ENCODE measurements at places on chromosomes 12 and 14.

- no peak for DNase-seq
These were observed 16.9 kb downstream of the BDKRB1 start for GRCh38 chr14:96272777-96273473.

DNA sequence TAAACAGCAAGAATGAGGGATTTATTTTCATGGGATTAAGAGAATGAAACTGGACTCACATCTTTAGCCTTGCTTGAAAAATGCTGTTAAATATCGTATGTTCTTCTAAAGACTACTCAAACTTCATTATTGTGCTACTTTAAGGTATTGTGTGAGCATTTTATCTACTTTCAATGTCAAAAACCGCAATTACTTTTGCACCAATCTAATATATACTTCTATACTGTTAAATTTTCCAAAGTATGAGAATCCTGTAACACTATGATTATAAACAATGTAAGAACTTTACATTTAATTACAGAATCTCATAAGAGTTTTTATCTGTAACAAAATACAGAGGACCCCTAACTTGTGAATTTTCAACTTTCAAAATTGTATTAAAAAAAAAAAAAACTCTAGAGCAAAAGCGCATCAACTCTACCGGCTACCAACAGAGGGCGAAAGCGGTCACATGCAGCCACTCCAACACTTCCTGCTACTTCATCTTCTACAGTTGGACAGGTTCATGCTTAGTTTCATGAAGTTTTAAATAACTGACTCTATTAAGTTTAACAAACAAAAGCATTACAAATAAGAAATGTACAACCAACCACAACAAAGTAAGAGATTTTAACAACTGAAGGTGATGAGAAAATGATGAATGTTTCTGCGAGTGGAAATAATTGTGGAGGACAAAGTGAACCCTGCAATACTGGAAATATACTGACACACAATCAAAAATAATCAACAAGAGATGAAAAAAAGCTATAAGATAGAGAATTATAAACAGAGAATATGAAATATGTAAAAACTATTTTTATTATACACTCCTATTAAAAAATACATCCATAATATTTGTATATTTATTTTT is 210.9 kb downstream of the MED13L start:
- DNase-seq: peak; percentile 42

- no peak for DNase-seq
These were observed 93.0 kb downstream of the ACTN1 start for GRCh38 chr14:68886109-68886434.

- no peak for DNase-seq
These were observed 180.9 kb upstream of the VASH1 start for GRCh38 chr14:76580399-76580798.

DNA sequence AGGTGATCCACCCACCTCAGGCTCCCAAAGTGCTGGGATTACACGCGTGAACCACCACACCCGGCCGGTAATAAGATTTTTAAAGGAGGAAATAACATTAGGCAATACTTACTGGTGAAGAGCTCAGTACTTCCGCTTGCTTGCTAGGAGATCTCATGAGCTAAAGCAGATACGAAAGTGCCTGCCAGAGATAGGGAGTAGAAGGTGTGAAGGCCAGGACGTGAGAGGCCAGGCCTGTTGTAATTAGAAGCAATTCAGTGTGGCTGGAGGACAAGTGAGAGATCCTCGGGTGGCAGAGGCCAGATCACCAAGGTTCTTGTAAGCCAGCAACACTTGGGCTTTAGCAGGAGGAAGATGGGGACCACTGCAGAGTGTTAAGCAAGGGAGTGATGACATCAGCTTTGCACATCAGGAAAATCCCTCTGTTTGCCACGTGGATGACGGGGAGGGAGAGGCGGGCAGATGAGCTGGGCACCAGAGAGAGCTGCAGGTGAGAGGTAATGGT is 7.6 kb downstream of the TECPR2 start:
- no peak for DNase-seq

GRCh38 chr14:53062856-53063255 is 90.3 kb downstream of the DDHD1 start:
- no peak for DNase-seq

GRCh38 chr14:62736048-62737043 is 308.9 kb downstream of the KCNH5 start:
- no peak for DNase-seq

DNA sequence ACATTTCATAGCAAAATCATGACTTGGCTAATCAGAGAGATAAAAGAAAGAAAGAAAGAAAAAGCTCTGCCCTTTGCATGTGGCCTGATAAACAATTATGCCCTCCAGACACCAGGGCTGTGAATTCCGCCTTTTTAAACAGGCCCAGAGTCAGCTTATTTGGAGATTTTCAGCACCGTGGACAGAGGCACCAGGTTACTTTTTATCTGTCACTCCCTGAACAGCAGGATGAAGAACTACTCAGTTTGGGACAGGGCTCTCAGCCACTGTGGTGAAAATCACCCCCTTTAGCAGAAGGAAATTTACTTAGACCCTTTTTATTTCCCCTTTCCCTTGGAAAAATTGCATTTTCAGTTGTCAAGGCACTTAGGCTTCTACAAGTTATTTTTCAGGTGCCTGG is 359.9 kb downstream of the NRXN3 start:
- no peak for DNase-seq

DNA sequence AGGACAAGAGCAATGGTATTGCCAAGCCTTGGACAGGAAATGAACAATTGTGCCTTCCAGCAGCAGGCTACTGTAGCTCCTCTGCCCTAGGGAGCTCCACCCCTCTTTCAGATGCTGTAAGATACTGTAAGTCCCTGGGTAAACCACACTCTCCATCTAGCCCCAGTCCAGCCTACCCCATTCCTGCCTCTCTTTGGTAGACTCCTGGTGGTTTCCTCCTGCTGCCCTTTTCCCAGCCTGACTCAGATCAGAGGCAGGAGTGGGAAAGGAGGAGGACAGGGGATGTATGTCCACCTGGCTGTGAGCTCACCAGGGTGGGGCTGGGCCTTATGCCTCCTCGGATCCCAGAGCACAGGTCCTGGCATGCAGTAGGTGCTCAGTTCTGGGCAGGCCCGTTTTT is 174.6 kb downstream of the ESRRB start:
- DNase-seq: no peak

- no peak for DNase-seq
These were observed 233.6 kb downstream of the KTN1 start for GRCh38 chr14:55813630-55814029.

- DNase-seq: no peak
These were observed 140.0 kb downstream of the MON2 start for GRCh38 chr12:62606654-62607053.

- no peak for DNase-seq
These were observed 12.7 kb upstream of the TBX3 start for GRCh38 chr12:114696443-114697242.

GRCh38 chr12:39804898-39805297 is 185.3 kb upstream of the ABCD2 start:
- no peak for DNase-seq

GRCh38 chr12:51368640-51369517 is 22.3 kb downstream of the GALNT6 start:
- peak; percentile 71 for DNase-seq

DNA sequence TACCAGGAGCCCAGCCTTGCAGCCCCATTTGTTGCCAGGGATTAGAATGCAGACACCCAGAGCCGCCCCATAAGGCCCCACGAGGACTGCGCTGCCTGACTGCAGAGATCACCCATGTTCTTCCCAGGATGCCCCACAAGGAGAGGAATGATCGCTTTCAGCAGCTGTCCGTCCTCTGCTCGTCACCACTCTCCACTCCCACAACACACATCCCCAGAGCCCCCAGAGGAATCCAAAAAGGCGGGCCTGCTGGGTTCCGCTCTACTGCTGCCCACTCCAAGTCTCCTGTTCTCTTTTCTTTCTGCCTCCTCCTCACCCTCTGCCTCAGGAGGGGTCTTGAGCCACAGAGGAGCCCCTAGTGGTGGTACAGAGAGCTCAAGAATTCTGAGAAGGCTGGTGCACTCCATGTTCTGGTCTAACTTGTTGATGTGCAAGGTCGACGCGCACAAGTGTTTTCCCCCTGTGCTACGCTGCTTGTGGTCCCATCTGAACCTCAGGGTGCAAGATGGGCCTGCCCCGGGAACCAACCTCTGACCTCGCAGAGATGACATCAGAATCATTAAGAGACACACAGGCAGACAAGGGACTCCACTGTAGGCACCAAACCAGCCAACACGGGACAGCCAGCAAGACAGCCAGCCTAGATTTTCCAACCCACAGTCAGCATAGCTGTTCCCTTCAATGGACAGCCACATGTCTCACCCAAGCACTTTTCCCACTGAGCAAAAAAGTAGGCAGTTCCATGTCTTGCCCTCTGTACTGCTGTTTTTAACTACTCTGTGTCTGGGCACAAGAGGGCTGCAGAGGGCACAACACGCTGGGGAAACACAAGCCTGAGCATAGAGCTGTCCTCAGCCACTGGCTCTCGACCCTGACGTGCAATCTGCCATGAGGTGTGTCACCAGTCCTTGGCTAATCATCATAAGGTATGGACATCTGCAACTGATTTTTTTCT is 29.9 kb downstream of the PXN start:
- no peak for DNase-seq

DNA sequence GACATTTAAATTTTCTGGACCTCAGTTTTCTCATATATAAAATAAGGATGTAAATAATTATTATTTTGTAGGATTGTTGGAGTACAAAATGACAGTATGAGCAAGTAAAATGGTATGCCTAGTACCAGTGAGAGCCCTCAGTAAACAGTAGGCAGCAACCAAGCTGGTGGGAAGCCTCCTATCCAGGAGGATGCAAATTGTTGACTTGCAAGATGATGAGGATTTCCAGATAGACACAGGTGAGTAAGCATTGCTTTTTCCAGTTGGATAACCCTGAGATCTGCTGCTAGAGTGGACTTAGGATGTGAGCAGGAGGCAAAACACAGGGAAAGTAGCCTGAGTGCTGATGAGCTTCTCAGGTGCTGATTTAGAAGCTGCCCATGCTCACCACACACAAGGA is 28.2 kb upstream of the AMIGO2 start:
- DNase-seq: no peak

- no peak for DNase-seq
These were observed 240.3 kb downstream of the EMP1 start for GRCh38 chr12:13436696-13437391.

DNA sequence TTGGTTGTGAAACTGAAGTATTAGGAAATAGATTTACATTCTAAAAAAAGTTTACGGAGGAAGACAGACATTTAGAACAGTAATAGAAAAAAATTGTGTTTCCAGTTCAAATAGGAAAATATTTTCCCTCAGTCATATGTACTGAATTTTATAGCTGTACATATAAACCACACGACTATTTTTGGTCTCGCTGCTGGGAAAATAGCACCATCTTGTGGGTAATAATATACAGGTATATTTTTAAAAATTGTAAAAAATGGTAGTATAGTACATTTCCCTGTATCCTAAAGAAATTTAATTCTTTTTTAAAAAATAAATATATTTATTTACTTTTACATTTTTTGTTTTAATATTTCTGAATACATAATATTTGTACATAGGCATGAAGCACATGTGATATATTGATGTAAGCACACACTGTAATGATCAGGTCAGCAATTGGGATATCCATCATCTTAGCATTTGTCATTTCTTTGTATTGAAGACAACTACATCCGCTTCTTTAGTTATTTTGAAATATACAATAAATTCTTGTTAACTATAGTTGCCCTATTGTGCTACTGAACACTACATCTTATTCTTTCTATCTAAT is 168.6 kb downstream of the ALX1 start:
- no peak for DNase-seq

DNA sequence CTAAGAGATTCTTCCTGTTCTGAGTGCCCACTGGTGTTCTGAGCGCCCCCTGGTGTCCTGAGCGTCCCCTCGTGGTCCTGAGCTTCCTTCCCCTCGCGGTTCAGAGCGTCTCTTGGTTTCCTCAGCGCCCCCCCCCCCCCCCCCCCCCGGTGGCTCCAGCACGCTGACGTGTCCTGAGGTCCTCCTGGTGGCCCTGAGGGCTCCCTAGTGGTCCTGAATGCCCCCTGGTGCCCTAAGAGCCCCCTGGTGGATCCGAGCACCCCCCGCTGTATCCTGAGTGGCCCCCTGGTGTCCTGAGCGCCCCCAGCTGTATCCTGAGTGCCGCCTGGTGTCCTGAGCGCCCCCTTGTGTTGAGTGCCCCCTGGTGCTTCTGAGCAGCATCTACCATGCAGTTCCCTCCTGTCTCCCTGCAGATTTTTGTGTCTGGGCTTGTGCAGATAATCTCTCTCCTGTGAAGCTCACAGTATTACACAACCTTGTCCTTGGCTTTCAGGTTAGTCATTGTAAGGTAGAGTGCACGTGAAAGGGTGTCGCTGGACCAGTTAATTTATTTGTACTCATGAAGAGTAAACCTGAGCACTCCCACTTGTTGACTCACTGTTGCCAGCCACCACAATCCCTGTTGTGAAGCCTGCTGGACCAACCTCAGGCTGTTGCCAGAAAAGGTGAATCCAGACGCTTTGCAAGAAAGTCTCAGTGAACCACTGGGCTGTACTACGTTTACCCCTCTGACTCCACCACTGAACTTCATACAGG is 1168.4 kb downstream of the TMEM121 start:
- DNase-seq: peak; percentile 43

DNA sequence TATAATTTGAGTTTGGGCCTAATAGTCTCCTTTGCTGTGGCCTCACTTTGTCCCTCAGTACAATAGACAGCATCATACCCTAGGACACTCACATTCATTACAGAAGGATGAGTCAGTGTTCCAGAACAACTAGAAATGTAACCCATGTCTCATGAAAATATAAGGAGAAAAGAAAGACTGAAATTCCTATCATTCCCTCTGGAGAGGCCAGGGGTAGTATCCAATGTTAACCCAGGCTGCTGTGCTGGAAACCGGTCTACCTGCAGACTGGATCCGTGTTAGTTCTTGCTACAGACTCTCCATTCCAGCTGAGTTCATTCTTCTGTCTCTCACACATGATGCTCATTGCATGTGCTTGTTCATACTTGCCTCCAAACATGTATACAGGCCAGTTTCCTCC is 75.8 kb upstream of the HOXC13 start:
- DNase-seq: no peak

- DNase-seq: no peak
These were observed at the start of gene TEAD4 for GRCh38 chr12:2959192-2959504. TEAD4 (plus strand) TSS chr12:2959397.

- DNase-seq: no peak
These were observed 438.4 kb downstream of the RAD51B start for GRCh38 chr14:68257969-68258368.

- DNase-seq: no peak
These were observed 135.8 kb downstream of the EML1 start for GRCh38 chr14:99928963-99929362.

DNA sequence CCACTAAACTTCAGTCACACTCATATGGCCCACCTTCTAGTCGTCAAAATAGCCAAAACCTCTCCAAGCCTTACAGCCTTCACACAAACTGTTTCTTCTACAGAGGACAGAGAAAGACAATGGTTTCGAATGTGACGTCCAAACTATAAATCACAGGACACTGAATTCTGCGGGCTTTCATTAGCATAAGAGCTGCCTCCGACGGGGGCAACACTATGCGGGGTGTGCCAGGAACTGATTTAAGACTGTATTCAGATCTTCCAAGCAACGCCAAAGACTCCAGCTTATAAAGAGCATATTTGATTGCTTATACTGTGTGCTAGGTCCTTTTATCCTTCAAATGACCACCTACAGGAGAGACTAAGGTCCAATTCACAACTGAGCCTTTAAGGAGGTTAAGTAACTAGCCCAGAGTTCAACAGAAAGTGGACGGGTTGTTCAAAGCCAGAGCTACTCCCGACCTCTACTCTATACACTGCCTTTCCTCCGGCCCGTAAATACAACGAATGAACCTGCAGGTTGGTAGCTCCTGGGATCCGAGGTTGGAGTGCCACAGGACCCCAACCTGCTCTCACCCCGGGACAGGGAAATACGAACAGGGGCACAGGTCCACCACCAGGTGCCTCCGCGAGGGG is 575 bp downstream of the L2HGDH start:
- no peak for DNase-seq
